Tibial nerve (tissue), 4 donors: ENCODE measurements at places on chromosomes 3 and 15. TPM values are rescaled to one million over a fixed set of nuclear protein-coding genes. Genes with fewer than 3 reads are reported as not detected.
A peak's percentile ranks its signal among the peaks of the same experiment; 100 is the strongest.

DNA sequence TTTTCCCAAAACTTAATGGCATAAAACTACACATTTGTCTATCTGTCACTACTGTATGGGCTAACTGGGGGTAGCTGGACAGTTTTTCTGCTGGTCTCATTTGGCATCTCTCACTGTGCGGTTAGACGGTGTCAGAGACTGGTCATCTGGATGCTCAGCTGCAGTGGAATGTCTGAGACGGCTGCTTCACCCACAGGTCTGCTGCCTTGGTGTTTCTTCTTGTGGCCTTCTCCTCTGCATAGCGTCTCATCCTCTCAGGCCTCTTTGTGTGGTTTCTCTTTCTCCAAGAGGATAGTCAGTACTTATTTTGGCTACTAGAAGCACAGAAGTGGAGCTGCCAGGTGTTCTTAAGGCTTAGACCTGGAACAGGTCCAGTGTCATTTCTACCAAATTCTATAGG is 35.9 kb upstream of the GOLGA6L9 start:
- H3K36me3 ChIP-seq = no peaks in the 10 kb centered on the region
- H3K27ac ChIP-seq = no peak overlapping the region
- H3K27me3 ChIP-seq = no peaks in the 10 kb centered on the region

- H3K27me3 ChIP-seq = no peaks in the 10 kb centered on the region
- H3K36me3 ChIP-seq = no peaks in the 10 kb centered on the region
- H3K27ac ChIP-seq = no peak overlapping the region
- H3K4me3 ChIP-seq = no peak overlapping the region
- no peak for DNase-seq
- peaks cover 86% of the 10 kb centered on the region for H3K4me1 ChIP-seq
Observed at GRCh38 chr15:98689431-98689861, 41.1 kb downstream of the IGF1R start.

- H3K27ac ChIP-seq = no peak overlapping the region
- peak; percentile 43 for DNase-seq
- peaks cover 27% of the 10 kb centered on the region for H3K4me1 ChIP-seq
- no peaks in the 10 kb centered on the region for H3K27me3 ChIP-seq
Observed at GRCh38 chr3:71103430-71103921, 480.1 kb downstream of the FOXP1 start.

DNA sequence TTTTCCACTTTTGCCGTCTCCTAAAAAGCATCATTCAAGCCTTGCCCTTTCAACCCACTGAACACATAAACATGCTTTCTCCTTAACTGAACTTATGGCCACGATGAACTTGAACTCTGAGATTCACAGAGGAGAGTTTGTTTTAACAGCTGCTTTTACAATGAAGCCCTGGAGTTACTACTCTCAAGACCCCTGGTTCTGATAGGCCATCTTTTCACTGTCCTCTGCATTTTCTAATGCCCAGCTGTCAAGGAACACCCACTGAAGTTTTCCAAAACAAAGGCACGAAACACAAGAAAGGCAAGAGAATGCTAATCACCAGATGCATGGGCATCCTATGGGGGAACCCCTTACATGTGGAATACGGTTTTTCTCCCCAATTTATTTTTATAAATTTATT is 100.8 kb downstream of the ADAMTS9 start:
- H3K4me1 ChIP-seq = no peaks in the 10 kb centered on the region
- H3K4me3 ChIP-seq = no peak overlapping the region
- peaks cover 3% of the 10 kb centered on the region for H3K36me3 ChIP-seq
- no peaks in the 10 kb centered on the region for H3K27me3 ChIP-seq

DNA sequence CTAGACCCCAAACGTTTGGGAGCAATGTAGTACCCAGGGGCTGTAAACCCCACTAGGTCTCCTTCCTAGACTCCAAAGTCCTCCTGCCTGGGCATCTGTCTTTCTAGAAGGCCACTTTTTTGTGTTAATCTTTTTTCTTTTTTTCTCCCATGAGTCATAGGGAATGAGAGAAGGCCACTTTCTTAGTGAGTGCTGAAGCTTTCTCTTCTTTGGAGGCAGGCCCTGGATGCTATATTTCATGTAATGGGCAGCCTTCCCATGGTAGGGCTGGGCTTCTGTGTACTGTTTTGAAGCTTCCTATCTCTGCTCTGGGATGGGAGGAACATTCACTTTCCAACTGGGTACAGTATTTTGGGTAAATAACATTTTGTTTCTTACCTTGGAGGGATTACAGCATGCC is 15.2 kb upstream of the RTP2 start:
- no peak overlapping the region for H3K4me3 ChIP-seq
- no peak overlapping the region for H3K27ac ChIP-seq
- DNase-seq = no peak
- H3K4me1 ChIP-seq = no peaks in the 10 kb centered on the region

DNA sequence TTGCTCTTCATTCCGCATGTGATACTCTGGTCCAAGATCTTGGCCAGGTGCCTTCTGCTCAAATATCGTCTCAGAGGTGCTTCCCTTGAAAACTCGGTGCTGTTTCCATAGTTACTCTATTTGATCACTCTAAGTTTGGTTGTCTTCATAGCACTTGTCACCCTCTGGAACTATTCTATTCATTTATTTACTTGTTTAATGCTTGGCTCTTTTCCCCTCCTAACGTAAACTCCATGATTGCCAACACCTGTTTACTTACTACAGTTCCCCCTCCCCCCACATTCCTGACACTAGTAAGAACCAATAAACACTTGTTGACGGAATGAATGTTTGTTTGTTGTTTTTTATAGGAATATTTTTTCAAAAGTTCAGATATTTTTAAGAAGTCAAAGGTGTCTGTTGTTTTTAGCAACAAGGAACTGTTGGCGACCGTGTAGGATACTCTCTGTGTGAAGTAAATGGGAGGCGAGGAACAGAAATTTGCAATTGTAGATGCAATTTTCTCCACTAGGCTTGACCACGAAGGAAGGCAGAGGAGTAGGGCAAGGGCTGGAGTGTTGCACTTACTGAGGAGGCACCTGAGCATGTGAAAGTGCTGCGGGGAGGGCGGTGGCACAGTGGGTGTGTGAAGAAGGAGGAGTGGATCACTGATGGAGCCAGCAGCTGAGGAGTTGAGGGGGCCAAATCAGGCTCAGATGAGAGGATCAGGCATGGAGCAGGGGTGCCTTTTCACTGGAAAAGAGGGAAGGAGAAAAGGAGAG is 48.4 kb downstream of the MOBP start:
- no peaks in the 10 kb centered on the region for H3K27me3 ChIP-seq
- H3K4me3 ChIP-seq = no peak overlapping the region
- no peaks in the 10 kb centered on the region for H3K4me1 ChIP-seq

DNA sequence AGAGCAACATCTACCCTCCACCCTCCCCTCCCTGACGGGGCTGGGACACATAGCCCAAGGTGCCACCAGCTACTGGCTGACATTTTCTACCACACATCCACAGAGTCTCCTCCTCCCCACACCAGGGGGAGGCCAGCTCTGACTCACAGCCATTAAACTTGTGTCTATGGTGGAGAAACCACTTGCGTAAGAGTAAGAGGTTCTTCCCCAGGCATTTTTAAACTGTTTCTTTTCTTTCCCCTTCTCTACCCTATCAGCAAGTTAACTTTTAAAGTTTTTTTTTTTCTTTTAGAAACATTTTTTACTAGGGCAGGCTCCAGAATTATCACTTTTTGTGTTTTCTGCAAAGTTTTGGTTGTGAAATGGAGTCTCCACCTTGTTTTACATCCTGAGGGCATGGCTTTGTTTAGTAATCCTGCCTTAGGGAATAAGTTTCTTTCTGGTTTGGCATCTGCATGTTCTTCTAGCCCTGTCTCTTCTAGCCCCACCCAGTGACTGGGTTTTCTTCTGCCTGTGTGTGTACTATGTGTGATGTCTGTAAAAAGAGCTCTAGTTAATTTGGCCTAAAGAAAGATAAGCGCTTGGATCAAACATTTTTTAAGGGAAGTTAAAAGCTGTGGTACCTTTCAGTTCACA is 148.8 kb upstream of the GADL1 start:
- peak overlapping the region; percentile 64 for H3K27ac ChIP-seq
- DNase-seq = no peak
- H3K36me3 ChIP-seq = no peaks in the 10 kb centered on the region
- no peaks in the 10 kb centered on the region for H3K4me1 ChIP-seq
- no peak overlapping the region for H3K4me3 ChIP-seq
- H3K27me3 ChIP-seq = no peaks in the 10 kb centered on the region

DNA sequence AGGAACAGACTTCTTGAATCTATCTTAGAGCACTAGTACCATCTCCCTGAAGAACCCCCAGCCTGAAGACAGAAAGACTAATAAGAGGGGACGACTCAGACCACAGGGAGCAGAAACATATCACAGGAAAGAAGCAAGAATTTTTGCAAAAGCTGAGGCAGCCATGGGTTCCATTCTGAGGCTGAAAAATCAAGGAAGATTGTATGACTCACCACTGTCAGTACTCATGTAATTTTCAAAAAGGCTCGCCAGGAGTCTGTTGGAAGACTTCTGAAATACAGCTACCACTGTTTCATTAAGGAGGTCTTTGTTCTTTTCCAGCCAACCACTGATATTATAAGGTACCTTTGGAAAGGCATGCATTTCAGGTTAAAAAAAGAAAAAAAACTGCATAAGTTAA is 47.5 kb downstream of the MYH15 start:
- H3K27me3 ChIP-seq = no peaks in the 10 kb centered on the region
- H3K4me3 ChIP-seq = no peak overlapping the region
- no peak overlapping the region for H3K27ac ChIP-seq

DNA sequence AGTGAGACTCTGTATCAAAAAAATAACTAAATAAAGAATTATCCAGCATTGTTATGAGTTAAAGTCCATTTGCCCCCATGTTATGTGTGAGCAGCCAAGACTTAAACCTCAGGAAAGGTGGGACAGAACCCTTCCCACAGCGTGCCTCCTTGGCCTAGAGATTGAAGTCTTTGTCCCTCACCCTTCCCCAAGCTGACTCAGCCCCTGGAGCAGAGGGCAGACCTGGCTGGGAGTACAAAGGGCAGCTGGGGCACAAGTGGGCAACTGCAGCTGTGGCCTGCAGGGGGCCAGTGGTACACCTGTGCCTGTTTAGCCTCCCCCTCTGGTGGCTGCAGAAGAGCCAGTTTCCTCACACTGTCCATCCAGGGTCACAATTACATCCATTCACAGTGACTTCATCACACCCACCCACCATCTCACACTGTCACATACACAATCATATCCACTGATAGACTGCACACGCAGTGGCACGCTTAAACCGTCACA is 940 bp upstream of the ACY1 start:
- peak overlapping the region; percentile 96 for H3K27ac ChIP-seq
- H3K4me1 ChIP-seq = peaks cover 42% of the 10 kb centered on the region
- DNase-seq = no peak

- H3K27ac ChIP-seq = no peak overlapping the region
- H3K36me3 ChIP-seq = no peaks in the 10 kb centered on the region
- DNase-seq = no peak
- no peak overlapping the region for H3K4me3 ChIP-seq
- H3K4me1 ChIP-seq = peaks cover 4% of the 10 kb centered on the region
Observed at GRCh38 chr15:77548589-77549557, 83.8 kb downstream of the LINGO1 start.

GRCh38 chr3:13124631-13125030 is 51.4 kb upstream of the IQSEC1 start:
- no peaks in the 10 kb centered on the region for H3K27me3 ChIP-seq
- H3K4me3 ChIP-seq = no peak overlapping the region
- no peaks in the 10 kb centered on the region for H3K4me1 ChIP-seq
- no peak for DNase-seq
- H3K36me3 ChIP-seq = no peaks in the 10 kb centered on the region
- H3K27ac ChIP-seq = no peak overlapping the region

DNA sequence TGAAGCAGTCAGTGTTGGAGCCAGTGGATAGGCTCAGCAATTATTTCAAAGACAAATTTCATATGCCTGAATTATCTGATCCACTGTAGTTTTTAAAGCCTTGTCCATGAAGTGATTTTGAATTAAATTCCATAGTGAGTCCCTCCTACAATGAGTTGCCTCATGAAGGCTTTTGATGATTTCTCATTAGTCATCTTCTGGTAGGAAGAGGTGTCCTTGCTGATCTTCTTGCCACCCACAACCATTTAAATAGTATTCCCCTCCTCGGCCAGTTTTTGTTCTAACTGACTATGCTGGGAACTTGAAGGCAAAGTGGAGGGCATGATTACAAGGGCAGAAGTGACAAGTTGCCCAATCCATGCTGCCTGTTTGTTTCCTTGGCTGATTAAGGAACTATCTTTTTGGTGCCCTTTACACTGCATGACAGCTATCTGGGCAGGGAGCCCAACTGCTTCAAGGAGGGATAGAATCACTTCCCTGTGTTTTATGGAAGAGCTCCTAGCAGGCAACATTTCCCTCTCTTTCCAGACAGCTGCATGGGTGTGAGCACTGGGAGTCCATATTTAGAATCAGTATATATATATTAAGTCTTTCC is 617.5 kb downstream of the ZPLD1 start:
- H3K4me3 ChIP-seq = no peak overlapping the region
- no peaks in the 10 kb centered on the region for H3K36me3 ChIP-seq
- peak; percentile 47 for DNase-seq
- H3K27ac ChIP-seq = no peak overlapping the region
- H3K4me1 ChIP-seq = no peaks in the 10 kb centered on the region
- no peaks in the 10 kb centered on the region for H3K27me3 ChIP-seq

DNA sequence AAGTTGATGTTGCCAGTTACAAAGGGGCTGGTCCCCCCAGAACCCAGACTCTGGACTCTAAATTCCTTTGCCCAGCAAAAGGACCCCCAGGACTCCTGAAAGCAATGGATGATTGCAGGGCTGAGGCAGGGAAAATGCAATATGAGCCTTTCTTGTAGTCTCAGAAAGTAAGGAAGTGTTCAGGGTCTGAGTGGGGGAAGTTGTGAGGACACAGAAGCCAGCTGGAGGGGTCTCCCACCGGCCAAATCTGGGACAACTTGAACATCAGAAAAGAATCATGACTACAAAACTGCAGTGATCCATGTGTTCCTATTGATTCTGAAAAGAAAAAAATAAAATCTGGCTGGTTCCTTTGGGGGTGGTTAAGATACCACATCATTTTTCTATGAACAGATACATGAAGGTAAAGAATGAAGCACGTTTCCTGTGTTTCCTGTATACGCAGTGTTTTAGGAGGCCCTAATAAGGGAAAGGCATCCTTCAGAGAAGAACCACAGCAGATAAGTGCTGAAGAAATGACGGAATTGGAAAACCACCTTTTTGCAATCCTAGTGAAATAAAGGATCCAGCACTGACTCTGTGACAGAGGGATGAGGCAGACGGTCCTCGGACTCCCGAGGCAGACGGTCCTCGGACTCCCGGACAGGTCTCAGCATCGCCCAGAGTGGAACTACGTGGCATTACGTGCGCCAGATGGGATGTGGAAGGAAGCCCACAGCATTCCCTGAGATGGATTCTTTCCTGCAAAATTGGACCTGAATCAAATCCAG is 22.2 kb upstream of the GRIP2 start:
- no peaks in the 10 kb centered on the region for H3K4me1 ChIP-seq
- no peak overlapping the region for H3K4me3 ChIP-seq
- H3K27me3 ChIP-seq = peaks cover 15% of the 10 kb centered on the region
- no peaks in the 10 kb centered on the region for H3K36me3 ChIP-seq
- H3K27ac ChIP-seq = no peak overlapping the region

GRCh38 chr3:102034639-102035451 is 185.5 kb downstream of the NFKBIZ start:
- no peak overlapping the region for H3K27ac ChIP-seq
- H3K4me1 ChIP-seq = no peaks in the 10 kb centered on the region
- no peak overlapping the region for H3K4me3 ChIP-seq
- no peaks in the 10 kb centered on the region for H3K36me3 ChIP-seq
- DNase-seq = no peak

GRCh38 chr3:116927918-116928317 is 218.3 kb downstream of the TUSC7 start:
- H3K36me3 ChIP-seq = no peaks in the 10 kb centered on the region
- H3K27ac ChIP-seq = no peak overlapping the region
- no peak for DNase-seq
- H3K4me1 ChIP-seq = no peaks in the 10 kb centered on the region
- H3K27me3 ChIP-seq = no peaks in the 10 kb centered on the region

Gene COLQ
- total RNA-seq = 1.9 TPM

Gene STAB1
- 527 TPM for total RNA-seq

Gene SENP8
- total RNA-seq = 1.7 TPM

Gene ECE2
- total RNA-seq = not detected

Gene C2CD4B
- total RNA-seq = 2.5 TPM

Gene WNT7A
- total RNA-seq = not detected

Gene NR2E3
- not detected for total RNA-seq
